ENCODE measurements at places on chromosomes 5 and 9.

GRCh38 chr9:75455444-75455921 lies 367.2 kb downstream of the OSTF1 start:
- DNase-seq: no peak

DNA sequence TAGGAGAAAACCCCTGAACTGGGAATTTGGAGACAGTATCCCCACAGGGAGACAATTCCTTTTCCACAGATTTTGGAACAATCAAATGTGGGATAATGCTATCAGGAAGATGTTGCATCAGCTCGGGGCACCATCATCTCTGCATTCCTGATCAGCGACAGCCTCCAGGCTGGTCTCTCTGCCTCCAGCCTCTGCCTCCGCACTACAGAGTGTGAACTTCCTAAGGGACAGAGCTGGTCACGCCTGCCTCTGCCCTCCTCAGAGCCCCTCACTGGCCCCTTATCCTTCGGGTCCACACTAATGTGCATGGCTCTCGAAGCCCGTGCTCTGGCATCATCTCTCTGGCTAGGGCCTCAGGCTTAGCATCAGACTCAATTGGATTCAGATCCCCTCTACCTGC lies 8.6 kb downstream of the FOXI1 start:
- no peak for DNase-seq

GRCh38 chr5:33324667-33325307 lies 116.0 kb upstream of the TARS1 start:
- DNase-seq: no peak

GRCh38 chr9:35862328-35862727 lies 7.9 kb downstream of the OR13J1 start:
- no peak for DNase-seq

DNA sequence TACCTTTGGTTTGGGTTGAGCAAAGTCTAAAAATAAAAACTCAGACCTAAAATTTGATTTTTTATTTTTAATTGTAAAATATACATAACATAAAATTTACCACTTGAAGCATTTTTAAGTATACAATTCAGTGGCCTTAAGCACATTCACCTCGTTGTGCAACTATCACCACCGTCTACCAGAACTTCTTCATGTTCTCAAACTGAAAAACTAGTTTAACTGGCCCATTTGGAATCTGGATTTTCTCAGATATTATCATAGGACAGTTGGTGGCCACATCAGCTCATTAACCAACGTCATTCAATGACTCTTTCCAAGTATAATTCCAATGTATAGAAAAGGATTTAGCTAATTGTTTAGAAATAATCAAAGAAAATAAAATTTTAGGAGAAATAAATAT lies 319.3 kb downstream of the TLE1 start:
- DNase-seq: no peak

- DNase-seq: no peak
Observed at GRCh38 chr5:82772281-82772680, 304.9 kb downstream of the TMEM167A start.

- no peak for DNase-seq
Observed at GRCh38 chr5:78569441-78569840, 79.1 kb downstream of the LHFPL2 start.

- no peak for DNase-seq
Observed at GRCh38 chr5:87076931-87077330, 190.8 kb upstream of the RASA1 start.

DNA sequence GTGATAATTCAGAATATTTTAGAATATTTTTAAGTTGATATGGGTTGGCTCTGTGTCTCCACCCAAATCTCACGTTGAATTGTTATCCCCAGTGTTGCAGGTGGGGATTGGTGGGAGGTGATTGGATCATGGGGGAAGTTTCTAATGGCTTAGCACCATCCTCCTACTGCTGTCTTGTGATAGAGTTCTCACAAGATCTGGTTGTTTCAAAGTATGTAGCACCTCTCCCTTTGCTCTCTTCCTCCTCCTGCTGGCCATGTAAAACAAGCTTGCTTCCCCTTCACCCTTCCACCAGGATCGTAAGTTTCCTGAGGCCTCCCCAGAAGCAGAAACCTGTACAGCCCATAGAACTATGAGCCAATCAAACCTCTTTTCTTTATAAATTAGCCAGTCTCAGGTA lies 214.6 kb upstream of the C9orf72 start:
- DNase-seq: no peak

DNA sequence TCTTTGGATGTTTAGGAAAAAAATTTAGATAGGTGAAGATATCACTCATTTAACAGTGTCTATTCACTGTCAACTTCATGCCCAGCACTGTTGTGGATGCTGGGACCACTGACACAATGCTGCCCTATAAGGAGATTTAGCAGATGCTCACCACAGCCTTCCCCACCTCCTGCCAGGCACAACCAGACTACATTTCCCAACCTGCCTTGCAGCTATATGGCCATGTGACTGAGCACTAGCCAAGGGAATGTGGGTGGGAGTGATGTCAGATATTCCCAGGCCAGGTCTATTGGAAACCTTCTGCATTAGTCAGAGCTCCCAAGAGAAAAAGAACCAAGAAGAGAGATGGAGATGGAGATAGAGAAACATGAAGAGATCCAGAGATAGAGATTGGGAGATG lies 302.6 kb upstream of the TAS2R1 start:
- no peak for DNase-seq

GRCh38 chr9:128482186-128482585 lies 22.3 kb upstream of the GLE1 start:
- no peak for DNase-seq

GRCh38 chr5:9549941-9550340 lies 4.1 kb upstream of the SEMA5A start:
- no peak for DNase-seq

DNA sequence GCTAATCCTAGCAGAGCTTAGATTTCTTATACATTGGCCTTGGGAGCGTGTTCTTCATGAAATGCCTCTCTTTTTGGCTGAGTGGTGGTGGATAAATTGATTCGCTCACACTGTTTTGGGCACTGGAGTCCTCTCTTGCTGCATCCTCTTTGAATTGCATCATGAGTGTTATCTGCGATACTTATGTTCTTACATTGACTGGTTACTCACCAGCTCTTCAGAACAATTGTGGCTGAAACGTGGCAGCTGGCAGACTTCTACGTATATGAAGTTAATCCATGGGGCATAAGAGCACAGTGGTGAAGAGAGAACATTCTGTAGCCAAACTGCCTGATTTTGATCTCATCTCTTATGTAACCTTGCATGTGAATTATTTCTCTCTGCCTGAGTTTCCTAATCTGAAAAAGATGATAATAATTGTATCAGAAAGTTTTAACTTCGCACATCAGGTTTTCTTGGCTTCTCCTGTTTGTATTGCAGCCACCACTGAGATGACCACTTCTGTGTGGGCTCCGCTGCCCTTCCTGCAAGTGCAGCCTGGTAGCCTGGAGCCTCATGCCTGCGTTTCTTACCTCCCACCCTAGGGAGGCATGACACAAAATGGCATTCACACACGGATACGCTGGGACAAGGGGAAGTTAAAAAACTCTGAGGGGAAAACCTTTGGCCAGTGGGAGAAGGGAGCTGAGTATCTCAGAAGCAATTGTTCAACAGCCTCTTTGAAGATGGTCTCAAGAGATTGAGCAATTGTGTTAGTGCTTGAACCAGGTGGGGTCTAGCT lies 295.2 kb downstream of the ARHGAP26 start:
- no peak for DNase-seq

- DNase-seq: no peak
Observed at GRCh38 chr5:73630765-73631164, 4.8 kb downstream of the ARHGEF28 start.

- DNase-seq: no peak
Observed at GRCh38 chr5:180423598-180423997, 70.5 kb upstream of the GFPT2 start.

- no peak for DNase-seq
Observed at GRCh38 chr5:124644138-124644537, 102.3 kb downstream of the ZNF608 start.

GRCh38 chr9:124353166-124353768 lies 62.0 kb downstream of the PSMB7 start:
- no peak for DNase-seq

GRCh38 chr5:78920604-78921003 lies 64.5 kb downstream of the ARSB start:
- DNase-seq: no peak

DNA sequence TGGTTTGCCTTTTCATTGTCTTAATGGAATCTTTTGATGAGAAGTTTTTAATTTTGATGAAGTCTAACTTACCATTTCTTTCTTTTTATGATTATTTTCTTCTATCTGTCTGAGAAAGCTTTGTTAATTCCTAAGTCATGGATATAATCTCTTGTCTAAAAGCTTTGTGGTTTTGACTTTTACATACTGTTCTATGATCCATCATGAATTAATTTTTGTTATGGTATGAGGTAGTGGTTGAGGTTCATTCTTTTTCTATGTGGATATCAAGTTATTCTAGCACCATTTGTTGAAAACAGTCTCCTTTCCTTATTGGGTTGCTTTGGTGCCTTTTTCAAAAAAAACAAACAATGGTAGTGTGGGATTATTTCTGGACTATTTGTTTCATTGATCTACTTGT lies 20.4 kb downstream of the FBXO10 start:
- no peak for DNase-seq

DNA sequence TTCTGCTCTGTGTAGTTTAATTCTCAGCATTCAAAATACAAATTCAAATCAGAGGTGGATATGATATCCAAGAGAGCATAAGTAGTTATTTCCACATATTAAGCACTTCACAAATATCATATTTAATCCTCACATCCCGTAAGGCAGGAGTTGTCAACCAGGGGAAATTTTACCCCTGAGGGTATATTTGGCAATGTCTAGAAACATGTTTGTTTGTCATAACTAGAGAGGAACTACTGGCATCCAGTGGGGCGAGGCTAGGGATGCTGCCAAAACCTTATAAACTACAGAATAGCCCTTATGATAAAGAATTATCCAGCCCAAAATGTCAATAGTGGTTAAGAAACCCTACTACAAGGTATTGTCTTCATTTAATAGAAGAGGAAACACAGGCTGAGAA lies 619.4 kb downstream of the SLCO4C1 start:
- DNase-seq: no peak

DNA sequence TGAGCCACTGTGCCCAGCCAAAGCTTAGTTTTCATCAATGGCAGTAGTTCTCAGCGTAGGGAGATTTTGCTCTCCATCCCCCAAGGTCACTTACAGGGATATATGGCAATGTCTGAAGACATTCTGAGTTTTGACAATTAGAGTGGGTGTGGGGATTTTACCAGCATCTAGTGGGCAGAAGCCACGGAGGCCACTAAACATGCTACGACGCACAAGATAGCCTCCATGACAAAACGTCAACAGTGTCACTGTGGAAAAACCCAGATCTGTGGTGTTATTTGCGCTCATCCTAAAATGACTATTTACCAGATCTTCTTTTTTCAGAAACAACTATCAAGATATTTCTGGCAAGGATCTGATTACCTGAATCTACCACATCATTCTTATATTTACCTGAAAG lies 68.2 kb downstream of the CDC14B start:
- no peak for DNase-seq

GRCh38 chr9:82080265-82080664 lies 91.7 kb downstream of the SPATA31D1 start:
- no peak for DNase-seq

- peak; percentile 14 for DNase-seq
Observed at GRCh38 chr5:132962429-132963021, 909 bp downstream of the AFF4 start.

GRCh38 chr9:105697871-105698270 lies 3.5 kb downstream of the TMEM38B start:
- no peak for DNase-seq

DNA sequence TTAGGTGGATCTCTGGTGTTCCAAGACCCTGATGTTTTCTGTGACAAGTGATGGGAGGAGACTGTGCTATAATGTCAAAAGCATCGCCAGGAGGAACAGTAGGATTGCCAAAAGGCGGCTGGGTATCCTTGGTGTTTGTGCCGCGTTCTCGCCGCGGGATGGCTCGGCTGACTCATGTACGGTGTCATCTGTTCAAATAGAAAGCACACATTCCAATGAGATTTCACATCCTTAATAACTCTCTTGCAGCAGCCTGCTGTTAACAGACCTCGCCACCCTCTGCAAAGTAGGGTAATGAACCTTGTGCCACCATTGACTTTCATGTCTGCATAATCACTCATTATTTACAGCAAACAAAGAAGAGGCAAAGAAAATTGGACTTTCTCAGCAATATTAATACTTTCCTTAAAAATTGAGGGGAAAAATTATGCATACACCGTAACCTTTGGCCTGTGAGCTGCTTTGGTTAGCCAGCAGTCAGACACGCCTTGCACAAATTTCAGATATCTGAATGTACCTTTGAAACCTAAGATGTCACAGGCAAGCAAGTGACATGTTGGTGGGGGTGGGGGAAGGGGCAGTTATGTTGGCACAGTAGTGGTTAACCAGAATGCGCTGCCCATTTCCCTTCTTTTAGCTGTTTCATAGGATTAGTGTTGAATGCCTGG lies 289.4 kb downstream of the EFNA5 start:
- no peak for DNase-seq

DNA sequence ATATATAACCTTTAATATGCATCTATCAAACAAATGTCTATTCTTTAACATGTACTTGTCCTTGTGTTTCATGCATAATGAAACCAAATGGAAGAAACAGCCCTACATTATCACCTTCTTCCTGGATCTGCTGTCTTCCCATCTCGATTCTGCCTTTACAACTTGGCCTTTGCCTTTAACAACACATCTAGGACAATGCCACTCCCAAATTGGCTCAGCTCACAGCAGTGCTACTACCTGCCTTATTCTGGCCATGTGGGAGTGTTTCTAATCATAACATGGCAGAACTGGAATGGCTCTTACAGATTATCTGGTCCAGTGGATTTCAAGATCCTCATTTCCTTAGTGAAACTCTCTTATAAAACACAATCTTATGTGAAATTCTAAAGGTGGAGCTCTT lies 176.5 kb downstream of the CARTPT start:
- no peak for DNase-seq

DNA sequence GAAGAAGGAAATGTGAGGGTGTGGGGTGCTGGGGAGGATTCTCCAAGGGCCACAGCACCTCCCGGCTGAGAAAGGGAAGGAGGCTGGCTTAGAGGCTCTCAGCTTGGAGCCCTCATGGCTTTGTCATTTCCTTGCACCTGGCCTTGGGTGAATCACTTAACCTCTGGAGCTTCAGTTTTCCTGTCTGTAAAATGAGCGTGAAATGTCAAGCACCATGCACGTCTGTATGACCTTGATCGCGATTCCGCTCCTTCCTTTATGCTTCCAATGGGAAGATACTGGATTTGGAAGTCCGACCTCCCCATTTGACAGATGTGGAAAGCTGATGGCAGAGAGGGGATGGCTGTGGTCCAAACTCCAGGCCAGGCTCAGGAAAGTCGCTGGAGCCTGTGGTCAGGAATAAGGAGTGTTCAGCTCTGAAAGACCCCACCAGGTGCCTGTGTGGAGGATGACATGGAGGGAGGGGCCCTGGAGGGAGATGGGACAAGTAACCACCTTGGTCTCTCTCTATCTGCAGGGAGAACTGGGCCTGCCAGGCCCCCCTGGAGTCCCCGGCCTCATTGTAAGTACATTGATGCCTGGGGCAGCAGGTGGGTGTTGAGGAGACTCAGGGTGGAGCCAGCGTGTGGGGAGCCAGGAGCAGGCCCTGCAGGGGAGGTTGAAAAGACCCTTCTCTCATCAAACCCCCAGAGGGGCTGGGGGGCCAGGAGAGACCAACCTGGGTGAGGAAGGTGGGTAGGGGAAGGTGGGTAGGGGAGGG lies 66.5 kb downstream of the COL27A1 start:
- DNase-seq: no peak

GRCh38 chr5:139149477-139150199 lies 48.5 kb downstream of the SIL1 start:
- DNase-seq: no peak
